ENCODE measurements at places on chromosomes 12 and 14.

- DNase-seq: no peak
Measured at GRCh38 chr14:62097824-62098223, 335.6 kb downstream of the SNAPC1 start.

GRCh38 chr12:7376196-7376595 lies 67.8 kb downstream of the CD163L1 start:
- no peak for DNase-seq

DNA sequence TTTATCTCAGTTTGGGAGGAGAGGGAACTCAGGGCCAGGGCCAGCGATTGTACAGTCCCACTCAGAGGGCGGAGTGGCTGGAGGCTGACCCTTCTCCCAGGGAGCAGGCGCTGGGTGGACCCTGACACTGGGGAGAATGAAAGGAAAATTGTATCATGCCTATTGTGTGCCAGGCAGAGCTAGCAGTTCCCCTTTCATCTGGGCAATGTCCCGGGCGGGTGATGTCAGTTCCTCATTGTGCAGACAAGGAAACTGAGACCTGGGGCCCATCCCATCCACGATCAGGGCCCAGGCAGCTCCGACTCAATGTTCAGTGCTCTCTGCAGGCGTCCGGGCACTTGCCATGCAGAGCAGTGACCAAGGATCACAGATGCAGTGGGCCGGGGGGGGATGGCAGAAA lies 101.9 kb upstream of the RTL1 start:
- DNase-seq: no peak

GRCh38 chr12:53052419-53053217 lies 2.8 kb downstream of the TNS2 start:
- DNase-seq: no peak

DNA sequence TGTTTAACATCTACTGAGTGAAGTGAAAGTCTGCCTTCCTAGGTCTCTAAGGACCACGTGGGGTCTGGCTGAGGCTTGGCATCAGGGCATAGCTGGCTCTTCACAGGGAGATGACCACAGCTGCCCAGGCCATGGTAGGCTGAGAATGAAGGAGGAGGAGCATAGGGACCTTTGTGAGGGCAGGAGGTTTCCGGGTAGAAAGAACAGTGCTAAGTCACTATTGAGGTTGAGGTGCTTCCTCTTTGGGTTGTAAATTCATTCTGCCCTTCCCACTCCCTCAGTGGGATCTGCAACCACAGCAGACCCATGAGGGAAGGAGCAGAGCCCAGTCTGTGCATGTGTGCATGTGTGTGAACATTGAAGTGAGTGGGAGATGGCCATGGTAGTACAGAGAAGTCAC lies 909.6 kb downstream of the VRK1 start:
- no peak for DNase-seq

DNA sequence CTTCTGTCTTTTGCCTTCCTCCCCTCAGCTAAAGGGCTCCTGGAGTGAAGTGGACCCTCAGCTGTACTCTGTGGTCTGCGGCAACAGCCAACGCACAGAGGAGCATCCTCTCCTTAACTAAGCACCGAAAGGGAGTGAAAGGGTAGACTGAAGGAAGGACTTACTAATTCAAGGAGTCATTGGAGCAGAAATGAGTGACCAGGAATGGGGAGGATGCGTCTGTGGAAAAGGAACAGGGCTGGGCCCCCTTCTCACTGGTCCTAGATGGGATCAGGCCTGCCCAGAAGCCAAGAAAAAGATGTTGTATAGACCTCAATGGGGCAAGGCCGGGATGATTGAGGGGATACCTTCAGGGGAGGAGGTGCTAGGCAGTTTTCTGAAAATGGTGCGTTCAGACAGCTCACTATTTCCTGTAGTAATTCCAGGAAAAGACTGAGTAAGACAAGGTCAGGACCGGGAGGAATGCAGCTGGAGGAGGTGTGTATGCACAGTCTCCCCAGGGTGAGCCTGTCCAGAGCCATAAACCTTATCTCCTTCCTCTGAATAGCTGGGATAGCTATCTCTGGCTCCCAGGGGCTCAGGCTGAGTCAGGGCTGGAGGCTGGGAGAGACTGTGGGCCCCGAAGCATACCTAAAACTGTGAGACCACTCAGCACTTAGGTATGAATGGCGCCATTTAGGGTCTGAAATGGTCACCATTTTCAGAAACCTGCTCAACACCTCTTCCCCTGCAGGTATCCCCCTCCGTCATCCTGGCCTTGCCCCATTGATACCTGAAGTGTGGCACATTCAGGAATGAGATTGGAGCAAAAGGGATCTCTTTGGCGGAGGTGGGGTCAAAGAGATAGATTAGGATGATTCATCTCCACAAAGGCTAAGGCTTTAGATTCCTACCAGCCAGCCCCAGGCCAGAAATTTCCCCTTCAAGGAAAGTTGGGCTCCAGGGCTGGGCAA lies 20.2 kb upstream of the KRT8 start:
- no peak for DNase-seq

- no peak for DNase-seq
Measured at GRCh38 chr14:50339178-50339804, 27.2 kb downstream of the DMAC2L start.

GRCh38 chr14:55383541-55384140 lies 28.0 kb downstream of the ATG14 start:
- no peak for DNase-seq

- DNase-seq: no peak
Measured at GRCh38 chr14:20412411-20412810, 890 bp downstream of the TEP1 start.

GRCh38 chr14:82667006-82667405 lies 1133.4 kb upstream of the SEL1L start:
- no peak for DNase-seq

All from T-helper 9 cell (primary cell).